HTR-8/SVneo (cell line): ENCODE measurements at places on chromosomes 1 and 21.

- no peak for DNase-seq
Observed at GRCh38 chr1:229199261-229200243, 71.4 kb upstream of the RAB4A start.

GRCh38 chr1:57324388-57324787 is 99.5 kb downstream of the DAB1 start:
- no peak for DNase-seq

DNA sequence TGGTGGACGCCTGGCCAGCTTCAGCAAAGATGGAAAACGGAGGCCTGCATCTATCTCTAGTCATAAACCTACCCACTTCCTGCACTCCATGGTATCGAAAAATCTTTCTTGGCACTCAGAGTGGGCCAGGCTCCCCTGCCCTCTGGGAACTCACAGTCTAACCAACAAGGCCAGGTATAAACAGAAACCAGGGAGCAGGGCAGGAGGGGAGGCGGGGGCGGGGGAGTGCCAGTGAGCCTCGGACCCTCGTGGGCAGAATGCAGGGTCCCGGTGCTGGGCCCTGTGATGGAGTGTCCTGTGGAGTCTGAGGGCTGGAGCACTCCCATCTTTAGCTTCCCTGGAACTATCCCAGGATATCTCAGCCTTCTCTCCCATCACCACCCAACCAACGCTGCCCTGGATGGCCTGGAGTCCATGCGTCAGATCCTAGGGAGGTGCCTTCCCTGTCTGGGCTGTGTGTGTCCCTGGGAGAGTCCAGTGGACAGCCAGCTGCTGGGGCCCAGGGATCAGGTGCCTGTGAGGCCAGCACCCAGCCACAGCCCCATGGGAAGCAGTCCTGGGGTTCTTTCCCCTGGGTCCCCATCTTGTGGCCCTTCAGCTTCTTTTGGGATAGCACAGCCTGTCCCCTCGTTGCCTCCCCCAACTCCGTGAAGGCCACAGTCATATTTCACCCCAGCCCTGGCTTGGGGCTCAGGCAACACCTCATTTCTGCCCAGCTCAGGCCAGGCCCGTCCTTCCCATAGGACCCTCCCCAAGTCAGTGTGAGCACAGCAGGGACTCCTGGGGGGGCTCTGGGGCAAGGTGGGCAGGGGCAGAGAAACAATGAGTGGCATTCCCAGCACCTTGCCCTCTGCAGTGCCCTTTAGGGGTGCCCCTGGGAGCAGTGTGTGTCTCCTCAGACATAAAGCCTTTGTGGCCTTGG is 1.1 kb upstream of the EPS8L3 start:
- no peak for DNase-seq

DNA sequence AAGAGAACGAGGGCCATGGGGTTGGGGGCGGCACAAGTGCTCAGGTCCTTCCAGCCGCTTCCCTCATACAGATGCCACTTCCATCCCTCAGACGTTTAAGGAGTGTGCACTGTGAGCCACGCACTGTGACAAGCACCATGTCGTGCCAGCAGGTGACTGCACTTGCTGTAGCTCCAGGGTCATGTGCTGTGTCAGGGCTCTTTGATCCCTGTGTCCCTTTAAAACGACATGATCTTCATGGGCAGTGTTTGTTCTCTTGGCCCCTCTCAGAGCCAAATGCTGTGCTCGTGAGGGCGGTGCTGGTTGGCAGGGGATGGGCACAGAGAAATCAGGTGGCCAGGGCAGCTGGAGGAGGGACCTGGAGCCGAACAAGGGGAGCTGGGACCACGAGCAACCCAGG is 19.9 kb downstream of the IL10RB start:
- no peak for DNase-seq

GRCh38 chr1:150121236-150121862 is 28.4 kb upstream of the PLEKHO1 start:
- peak; percentile 18 for DNase-seq

- no peak for DNase-seq
Observed at GRCh38 chr1:155514582-155515187, 47.9 kb downstream of the ASH1L start.

DNA sequence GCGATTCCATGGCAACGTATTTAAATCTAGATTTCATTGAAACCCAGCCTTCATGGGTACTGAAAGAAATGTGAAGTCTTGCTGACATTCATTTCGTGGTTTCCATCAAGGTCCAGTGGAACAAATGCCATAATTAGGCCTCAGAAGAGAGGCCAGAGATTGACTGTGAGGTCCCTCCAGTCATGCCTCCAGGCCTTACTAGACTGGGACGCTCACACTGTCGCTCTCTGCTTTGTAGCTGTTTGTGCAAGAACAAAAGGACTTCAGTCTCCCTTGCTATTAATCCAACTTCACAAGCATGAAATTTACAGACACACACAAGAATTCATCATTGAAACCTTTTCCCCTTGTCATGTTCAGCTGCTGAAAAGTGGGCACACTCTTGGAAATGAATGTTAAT is 180.4 kb upstream of the FOXD3 start:
- no peak for DNase-seq

GRCh38 chr1:97186381-97186780 is 464.8 kb downstream of the PTBP2 start:
- DNase-seq = no peak

- DNase-seq = no peak
Observed at GRCh38 chr21:35044770-35045541, 4.1 kb downstream of the RUNX1 start.

GRCh38 chr1:30010506-30011106 is 712.8 kb downstream of the MATN1 start:
- no peak for DNase-seq

GRCh38 chr1:99969260-99969728 is 502 bp upstream of the SLC35A3 start:
- DNase-seq = no peak

- DNase-seq = no peak
Observed at GRCh38 chr1:11316701-11317100, 43.7 kb downstream of the UBIAD1 start.

GRCh38 chr1:30110846-30111245 is 612.5 kb downstream of the MATN1 start:
- DNase-seq = no peak

GRCh38 chr1:169849346-169850022 is 44.2 kb downstream of the SCYL3 start:
- no peak for DNase-seq
